ENCODE measurements at places on chromosomes 3 and 15. TPM values are rescaled to one million over a fixed set of nuclear protein-coding genes. Genes with fewer than 3 reads are reported as not detected.

DNA sequence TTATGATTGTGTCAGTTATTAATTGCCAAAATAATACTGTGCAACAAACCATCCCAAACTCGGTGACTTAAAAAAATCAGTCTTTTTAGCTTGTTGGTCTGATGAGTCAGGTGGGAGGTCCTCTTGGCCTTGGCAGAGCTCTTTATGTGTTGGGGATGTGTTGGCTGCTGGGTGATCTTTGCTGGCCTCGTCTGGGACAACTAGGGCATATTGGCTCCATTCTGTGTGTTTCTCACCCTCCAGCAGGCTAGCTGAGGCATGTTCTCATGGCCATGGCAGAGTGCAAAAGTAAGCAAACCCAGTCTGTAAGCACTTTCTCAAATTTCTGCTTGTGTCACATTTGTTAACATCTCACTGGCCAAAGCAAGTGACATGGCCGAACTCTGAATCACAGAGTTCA is 251.6 kb downstream of the RPLP1 start:
- no peak for DNase-seq

DNA sequence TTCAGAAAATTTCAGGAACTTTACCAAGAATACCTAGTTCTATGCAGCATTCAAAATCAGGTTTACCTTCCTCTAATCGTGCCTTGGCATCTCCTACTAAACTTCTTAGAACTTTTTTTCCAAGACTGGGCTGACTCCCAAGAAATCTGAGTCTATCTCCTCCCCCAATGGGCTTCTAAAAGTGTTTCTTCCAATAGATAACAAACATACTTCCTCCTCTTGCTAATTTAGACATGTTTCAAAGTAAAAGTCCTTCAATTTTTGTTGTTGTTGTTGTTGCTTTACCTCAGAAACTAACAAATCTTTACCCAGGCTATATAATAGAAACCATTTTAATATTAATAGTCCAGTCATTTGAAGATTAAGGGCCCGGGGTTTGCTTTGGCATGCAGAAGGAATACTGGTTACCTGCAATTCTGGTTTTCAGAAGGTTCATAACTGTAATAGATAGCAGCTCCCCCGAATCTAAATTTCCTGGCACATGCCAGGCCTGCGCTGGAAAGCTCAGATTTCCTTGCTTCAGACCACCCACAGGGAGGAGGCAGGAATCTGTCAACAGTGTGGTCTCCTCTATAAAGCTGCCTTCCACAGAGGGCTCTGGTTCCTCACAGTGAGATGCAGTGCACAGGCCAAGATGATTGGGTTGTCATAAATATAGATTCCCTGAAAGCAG is 188.7 kb downstream of the THRB start:
- DNase-seq, result no peak

- no peak for DNase-seq
Observed at GRCh38 chr3:134064081-134064480, 34.4 kb upstream of the SLCO2A1 start.

DNA sequence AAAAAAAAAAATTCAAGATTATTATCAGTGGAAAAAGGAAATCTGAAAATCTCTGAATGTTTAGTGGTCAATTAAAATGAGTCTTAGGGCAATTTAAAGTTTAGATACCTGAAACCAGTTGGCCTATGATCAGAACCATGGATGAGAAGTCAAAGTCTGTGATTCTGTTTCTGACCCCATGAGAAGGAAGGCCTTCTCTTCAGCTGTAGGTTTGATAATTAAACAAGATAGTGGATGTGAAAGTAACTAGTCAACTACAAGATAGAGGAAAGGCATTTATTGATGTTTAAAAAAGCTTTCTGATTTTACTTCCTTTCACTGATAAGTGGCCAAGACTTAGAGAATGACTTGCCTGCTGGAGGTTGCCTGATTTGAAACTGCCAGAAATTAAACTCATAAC is 8.7 kb downstream of the PLS1 start:
- no peak for DNase-seq

DNA sequence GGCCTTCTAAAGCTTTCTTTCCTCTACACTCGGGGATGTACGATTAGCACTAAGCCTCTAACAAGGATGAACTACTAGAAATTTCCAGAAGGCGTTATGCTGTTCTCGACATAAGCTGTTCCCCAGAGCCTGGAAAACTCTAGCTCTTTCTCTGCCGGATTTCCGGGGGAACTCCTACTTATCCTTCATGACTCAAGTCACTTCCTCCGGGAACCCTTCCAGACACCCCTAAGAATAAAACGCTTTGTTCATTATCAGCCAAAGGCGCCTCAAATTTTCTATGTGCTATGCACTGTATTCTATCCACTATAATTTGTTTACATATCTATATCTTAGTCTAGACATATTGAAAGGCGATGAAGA is 455 bp upstream of the SNAP23 start:
- DNase-seq, result no peak

Gene SST
- not detected for total RNA-seq

Gene LRRN1
- total RNA-seq, result 0.65 TPM

Gene GJD2
- total RNA-seq, result not detected

Gene SLC9C1
- not detected for total RNA-seq

Gene FGD5
- total RNA-seq, result not detected

Gene STXBP5L
- not detected for total RNA-seq

Gene PEX5L
- total RNA-seq, result 0.98 TPM

Data from PC-9 (cell line).